Mucosa of gallbladder (tissue), 1 donor: ENCODE measurements at places on chromosomes 4 and X. TPM values are rescaled to one million over a fixed set of nuclear protein-coding genes. Genes with fewer than 3 reads are reported as not detected.

The NOX1 gene
- not detected for total RNA-seq

The GPR82 gene
- 1.2 TPM for total RNA-seq

The FAM149A gene
- 38.2 TPM for total RNA-seq

The ADH1A gene
- 5.4 TPM for total RNA-seq

The AKAP4 gene
- not detected for total RNA-seq

The SPANXB1 gene
- total RNA-seq: not detected

The ASIC5 gene
- not detected for total RNA-seq

The CXCL10 gene
- 0.81 TPM for total RNA-seq

The TCEAL7 gene
- 8.1 TPM for total RNA-seq
